ENCODE measurements at places on chromosomes 13 and 19.

GRCh38 chr19:49559928-49560327 lies 20.4 kb downstream of the NOSIP start:
- DNase-seq = no peak

- DNase-seq = no peak
Observed at GRCh38 chr19:31616031-31616430, 266.8 kb upstream of the TSHZ3 start.

- DNase-seq = no peak
Observed at GRCh38 chr19:35279374-35279773, 3.0 kb upstream of the HAMP start.

DNA sequence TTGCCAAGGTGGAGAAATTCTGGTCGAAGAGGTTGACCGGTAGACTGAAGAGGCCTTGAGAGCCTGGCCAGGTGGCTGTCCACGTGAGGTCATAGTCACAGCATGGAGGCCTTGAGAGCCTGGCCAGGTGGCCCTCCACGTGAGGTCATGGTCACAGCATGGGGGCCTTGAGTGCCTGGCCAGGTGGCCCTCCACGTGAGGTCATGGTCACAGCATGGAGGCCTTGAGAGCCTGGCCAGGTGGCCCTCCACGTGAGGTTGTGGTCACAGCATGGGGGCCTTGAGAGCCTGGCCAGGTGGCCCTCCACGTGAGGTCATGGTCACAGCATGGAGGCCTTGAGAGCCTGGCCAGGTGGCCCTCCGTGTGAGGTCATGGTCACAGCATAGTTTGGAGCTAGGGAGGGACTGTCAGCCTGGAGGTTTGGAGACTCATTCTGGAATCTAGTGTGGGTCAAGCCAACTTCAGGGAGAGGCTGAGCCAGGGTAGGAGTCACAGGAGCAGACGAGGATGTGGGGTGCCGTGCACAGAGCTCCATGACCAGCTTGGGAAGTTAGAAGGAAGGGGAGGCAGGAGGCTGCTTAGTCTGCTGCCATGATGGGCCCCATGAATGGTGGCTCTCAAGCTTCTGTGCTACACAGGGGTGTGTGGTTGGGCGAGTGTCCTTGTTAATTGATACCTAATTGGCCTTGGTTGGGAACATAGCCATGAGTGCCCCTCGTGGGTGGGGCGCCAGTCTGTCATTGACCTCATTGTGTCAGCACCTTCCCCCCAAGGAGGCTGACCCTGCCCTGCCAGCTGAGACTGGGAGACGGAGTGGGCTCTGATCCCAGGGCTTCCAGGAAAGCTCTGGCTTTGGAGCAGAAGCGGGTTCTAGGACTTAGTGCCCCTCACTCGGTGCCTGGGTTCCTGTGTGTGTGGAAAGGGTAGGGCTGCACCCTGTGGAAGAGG lies 4.0 kb downstream of the LENG9 start:
- DNase-seq = no peak

DNA sequence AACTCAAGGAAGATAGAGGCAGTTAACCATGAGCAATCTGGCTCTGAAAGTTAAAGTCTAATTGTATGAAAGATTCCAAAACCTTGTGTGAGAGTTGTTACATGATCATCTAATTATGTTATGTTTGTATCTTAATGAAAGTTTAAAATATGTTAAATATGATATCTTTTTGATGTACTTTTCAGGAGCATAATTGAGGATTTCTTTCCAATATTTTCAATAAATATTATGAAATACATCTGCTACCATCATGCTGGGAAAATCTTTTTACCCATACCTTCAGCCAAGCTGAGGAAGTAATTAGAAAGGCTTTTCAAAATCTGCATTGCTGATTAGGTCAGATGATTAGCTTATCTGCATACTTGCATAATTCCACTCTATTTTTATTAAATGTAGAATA lies 318.4 kb downstream of the KLF12 start:
- DNase-seq = no peak
